GM12878 (cell line): ENCODE measurements at places on chromosomes 3 and 15. TPM values are rescaled to one million over a fixed set of nuclear protein-coding genes. Genes with fewer than 3 reads are reported as not detected.

Gene GOLGA6D
- total RNA-seq = not detected in 2 replicates

- H3K4me1 ChIP-seq = peaks cover 22% of the 10 kb centered on the region
- H3K36me3 ChIP-seq = no peaks in the 10 kb centered on the region
- no peak overlapping the region for H3K27ac ChIP-seq
These were observed 31.3 kb upstream of the FURIN start for GRCh38 chr15:90837094-90837493.

Gene BHLHE40
- 91.3 and 93.1 TPM in 2 replicates for total RNA-seq

- no peaks in the 10 kb centered on the region for H3K27me3 ChIP-seq
- H3K27ac ChIP-seq = no peak overlapping the region
- H3K4me1 ChIP-seq = no peaks in the 10 kb centered on the region
- H3K4me3 ChIP-seq = no peak overlapping the region
- no peak for DNase-seq
- no peaks in the 10 kb centered on the region for H3K36me3 ChIP-seq
These were observed 415.8 kb upstream of the GOLIM4 start for GRCh38 chr3:168511428-168512014.

GRCh38 chr3:171013822-171014748 is 12.4 kb downstream of the SLC2A2 start:
- no peak overlapping the region for H3K4me3 ChIP-seq
- DNase-seq = no peak
- no peaks in the 10 kb centered on the region for H3K27me3 ChIP-seq
- H3K27ac ChIP-seq = no peak overlapping the region
